Body of pancreas (tissue), 4 donors: ENCODE measurements at places on chromosomes 3 and 15. TPM values are rescaled to one million over a fixed set of nuclear protein-coding genes. Genes with fewer than 3 reads are reported as not detected.
A peak's percentile ranks its signal among the peaks of the same experiment; 100 is the strongest.

The ITIH1 gene
- total RNA-seq, result not detected

The TRAT1 gene
- not detected for total RNA-seq

DNA sequence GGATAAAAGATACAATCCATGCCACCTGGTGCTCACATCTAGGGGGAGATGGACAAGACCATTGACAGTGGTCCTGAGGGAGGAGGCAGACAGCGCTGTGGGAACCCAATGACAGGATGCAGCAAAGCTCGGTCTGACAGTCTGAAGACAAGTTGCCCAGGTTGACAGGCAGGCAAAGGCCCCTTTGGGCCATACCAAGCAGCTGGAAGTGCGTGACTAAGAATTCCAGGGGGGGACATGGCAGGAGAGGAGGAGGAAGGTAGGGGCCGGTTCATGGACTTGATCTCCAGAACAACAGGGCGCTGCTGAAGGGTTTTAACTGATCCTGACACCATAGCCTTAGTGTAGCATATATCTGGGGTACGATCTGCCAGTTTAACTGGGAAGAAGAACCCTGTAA, 83.4 kb downstream of the RPLP1 start:
- H3K27me3 ChIP-seq, result no peaks in the 10 kb centered on the region
- H3K4me3 ChIP-seq, result no peak overlapping the region
- no peaks in the 10 kb centered on the region for H3K4me1 ChIP-seq
- no peak for DNase-seq
- H3K36me3 ChIP-seq, result no peaks in the 10 kb centered on the region

DNA sequence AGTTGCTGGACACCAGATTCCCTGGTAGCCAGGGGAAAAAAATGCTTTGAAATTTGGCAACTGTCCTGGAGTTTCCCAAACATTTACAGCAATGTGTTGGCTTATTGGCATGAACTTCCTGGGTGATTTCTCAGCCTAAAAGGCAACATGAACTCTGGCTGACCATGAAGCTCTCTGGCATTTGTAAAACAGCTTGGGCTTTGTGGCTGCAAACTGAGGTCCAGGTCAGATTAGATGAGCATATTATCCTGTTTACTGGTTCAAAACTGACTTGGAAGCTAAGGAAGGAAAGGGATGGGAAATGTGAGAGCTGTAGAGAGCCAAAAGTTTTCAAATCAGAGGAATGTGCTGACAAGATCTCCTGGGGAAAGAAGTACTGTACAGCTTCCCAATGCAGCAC, 139.0 kb downstream of the P3H2 start:
- H3K27me3 ChIP-seq, result no peaks in the 10 kb centered on the region
- H3K4me1 ChIP-seq, result peaks cover 5% of the 10 kb centered on the region
- H3K27ac ChIP-seq, result peak overlapping the region; percentile 53
- no peak overlapping the region for H3K4me3 ChIP-seq

The DNAJC17 gene
- total RNA-seq, result 36.6 TPM

The PROS1 gene
- 15.8 TPM for total RNA-seq

DNA sequence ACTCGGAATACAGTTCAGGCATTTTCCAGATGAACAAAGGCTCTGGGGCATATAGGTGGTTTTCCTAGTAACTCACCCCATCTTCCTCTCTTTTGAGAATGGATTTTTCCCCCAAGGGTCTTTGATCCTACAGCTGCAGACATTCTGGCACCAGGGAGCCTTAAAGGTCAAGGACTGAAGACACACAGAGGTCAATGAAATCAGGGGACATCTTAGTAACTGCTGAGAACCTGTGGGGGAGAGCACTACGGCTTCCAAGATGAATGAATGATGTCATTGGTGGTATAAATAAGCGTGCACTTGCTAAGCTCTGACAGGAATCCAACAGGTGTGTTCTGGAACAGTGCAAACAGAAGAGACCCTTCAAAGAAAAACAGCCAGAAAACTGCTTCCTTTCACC, 36.3 kb downstream of the TMEM212 start:
- no peak overlapping the region for H3K27ac ChIP-seq
- H3K4me1 ChIP-seq, result peaks cover 20% of the 10 kb centered on the region
- H3K4me3 ChIP-seq, result no peak overlapping the region
- no peaks in the 10 kb centered on the region for H3K27me3 ChIP-seq

The SERINC4 gene
- not detected for total RNA-seq

DNA sequence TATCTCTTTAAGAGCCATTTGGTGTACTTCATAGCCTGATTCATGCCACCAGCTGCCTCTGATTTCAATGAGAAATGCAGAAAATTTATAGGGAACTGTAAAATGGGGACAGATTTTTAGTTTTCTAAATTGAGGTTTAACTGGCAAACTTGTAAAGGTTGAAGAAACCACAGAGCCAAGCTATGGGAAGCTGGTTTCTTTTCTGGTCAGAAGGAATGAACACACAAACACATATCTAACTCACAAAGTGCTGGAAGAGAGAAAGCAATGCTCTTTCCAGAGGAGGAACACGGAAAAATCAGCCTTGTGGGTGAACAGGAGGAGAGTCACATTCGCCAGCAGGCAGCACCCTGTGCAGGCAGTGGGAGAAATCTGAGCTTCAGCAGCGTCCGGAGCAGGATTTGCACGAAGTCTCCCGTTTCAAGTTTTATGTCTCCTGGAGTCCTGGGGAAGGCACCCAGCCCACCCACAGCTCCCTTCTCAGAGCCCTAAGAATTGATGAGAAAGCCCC, 481 bp downstream of the MASP1 start:
- H3K27me3 ChIP-seq, result no peaks in the 10 kb centered on the region
- H3K4me3 ChIP-seq, result no peak overlapping the region
- H3K36me3 ChIP-seq, result no peaks in the 10 kb centered on the region
- peak; percentile 15 for DNase-seq

DNA sequence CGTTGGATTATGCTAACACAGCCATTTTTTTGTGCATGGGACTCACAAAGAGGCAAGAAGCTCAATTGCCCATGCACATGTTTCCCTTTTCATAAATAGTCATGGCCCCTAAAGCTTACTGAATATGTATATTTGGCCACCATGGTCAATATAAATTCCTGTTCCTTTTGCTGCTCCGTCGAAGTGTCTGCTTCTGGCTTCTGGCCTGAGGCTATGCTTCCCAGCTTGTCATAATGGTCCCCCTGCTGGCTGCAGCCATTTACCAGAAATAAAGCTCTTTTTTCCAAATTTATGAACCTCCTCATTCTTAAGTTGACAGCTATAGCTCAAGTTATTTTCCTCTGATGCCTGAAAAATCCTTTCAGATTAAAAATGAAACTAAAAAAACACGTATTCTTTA, 602.1 kb downstream of the VGLL3 start:
- no peak for DNase-seq
- H3K4me3 ChIP-seq, result no peak overlapping the region
- H3K36me3 ChIP-seq, result no peaks in the 10 kb centered on the region
- no peak overlapping the region for H3K27ac ChIP-seq
- no peaks in the 10 kb centered on the region for H3K27me3 ChIP-seq
